NCI-H1105 treated with DMSO at 0.1 percent for 48 hours (cell line): ENCODE measurements at places on chromosomes 11 and 22.

GRCh38 chr22:17841836-17842235 is 67.6 kb upstream of the BID start:
- DNase-seq, result no peak

DNA sequence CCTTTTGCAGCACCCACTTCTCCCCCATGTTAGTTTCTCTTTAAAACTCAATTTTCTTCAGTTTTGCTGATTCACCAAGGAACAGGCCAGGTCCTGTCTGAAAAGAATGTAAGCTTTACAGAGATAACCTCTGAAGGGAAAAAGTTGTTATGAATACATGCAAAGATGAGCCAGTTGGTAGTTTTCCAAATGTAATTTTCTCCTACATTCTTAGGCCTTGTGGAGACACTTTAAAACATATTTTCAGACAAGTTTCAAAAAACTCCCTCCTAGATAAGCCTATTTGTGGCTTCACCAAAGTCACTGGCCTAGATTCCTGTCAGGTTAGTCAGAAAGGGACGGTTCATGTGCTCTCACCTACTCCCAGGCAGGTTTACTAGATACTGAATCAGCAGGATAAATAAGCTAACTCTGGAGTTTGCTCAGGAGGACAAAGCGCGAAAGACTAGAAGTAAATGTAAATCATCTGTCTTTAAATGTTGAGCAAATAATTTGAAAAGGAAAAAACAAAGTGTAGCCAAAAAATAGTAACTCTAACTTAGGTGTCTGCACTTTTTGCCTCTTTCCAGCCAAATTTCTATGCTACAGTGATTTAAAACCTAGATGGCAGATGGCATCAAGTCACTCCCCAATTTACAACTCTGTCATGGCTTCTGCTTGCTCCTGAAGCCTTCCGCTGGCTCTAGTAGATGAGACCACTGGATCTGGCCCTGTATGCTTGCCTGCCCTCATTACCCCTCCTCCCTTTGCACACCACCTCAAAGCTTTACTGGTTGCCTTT is 4.9 kb upstream of the ATP6V1E1 start:
- no peak for DNase-seq

- DNase-seq, result no peak
These were observed 13.3 kb upstream of the FGF19 start for GRCh38 chr11:69716891-69717747.

GRCh38 chr22:24772493-24773220 is 1.9 kb downstream of the PIWIL3 start:
- peak; percentile 2 for DNase-seq

GRCh38 chr22:23626286-23626975 is 5.7 kb downstream of the DRICH1 start:
- no peak for DNase-seq

GRCh38 chr22:17109113-17109865 is 11.9 kb downstream of the TMEM121B start:
- DNase-seq, result no peak

DNA sequence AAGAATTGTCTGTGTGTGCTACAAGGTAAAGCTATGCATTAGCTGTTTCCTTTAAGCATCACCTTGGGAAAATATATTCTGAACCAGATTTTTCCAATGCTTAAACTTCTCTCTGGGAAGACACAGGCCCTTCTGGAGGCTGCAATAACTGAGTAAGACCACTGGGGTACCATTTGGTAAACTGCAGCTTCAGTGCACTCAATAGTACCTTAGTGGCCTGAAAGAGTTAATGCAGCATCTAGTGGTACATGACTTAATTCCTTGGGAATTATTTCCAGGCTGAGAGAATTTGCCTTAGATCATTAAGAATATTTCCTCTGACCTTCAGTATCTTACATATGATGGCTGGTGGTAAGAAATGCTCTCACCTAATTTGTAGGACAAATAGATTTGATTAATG is 727.4 kb downstream of the DLG2 start:
- DNase-seq, result no peak

DNA sequence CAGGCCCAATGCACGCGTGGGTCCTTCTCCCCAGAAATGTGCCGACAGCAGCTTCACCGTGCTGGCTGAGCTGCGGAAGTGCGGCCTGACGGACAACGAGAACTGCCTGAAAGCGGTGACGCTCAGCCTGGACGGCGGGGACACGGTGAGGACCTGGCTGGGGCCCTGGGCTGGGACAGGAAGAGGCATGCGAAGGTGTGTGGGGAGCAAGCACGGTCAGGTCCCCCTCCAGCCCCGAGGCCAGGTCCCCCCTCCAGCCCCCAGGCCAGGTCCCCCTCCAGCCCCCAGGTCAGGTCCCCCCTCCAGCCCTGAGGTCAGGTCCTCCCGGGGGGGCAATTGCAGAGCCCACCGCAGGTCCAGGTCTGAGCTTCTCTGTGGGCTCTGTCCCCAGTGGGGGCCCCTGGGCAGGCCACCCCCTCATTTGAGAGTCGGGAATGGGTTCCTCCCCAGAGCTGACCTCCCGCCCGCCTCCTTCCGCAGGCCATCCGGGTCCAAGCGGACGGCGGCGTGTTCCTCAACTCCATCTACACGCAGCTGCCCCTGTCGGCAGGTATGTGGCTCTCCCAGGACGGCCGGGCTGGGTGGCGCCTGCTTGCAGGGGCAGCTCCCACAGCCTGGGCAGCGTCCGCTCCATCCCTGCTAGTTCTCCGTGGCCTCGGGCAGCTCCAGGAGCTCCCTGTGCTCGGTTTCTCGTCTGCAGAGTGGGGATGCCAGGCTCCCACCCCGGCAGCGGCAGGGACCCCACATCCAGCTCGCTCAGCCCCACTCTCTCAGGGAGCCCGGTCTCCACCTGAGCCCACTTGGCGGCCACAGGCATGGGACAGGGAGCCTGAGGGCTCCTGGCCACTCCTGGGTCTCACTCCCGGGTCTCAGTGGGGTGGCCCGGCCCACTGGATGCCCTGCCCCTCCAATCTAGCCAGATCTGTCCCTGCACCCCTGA is 7.9 kb downstream of the MUC5B start:
- DNase-seq, result no peak

GRCh38 chr11:68467201-68467834 is 6.8 kb downstream of the PPP6R3 start:
- no peak for DNase-seq
